Brain (organoid and tissue), 16 donors: ENCODE measurements at places on chromosomes 13 and 19. TPM values are rescaled to one million over a fixed set of nuclear protein-coding genes. Genes with fewer than 3 reads are reported as not detected.

Gene GPR32
- polyA plus RNA-seq = not detected

Gene ZNF730
- polyA plus RNA-seq = 1.2 TPM

Gene PRTN3
- polyA plus RNA-seq = 0.34 TPM

Gene GNA15
- 2.3 TPM for polyA plus RNA-seq

Gene ZIK1
- 8.5 TPM for polyA plus RNA-seq

Gene TSEN34
- polyA plus RNA-seq = 73.5 TPM

- no peak for DNase-seq
Measured at GRCh38 chr13:111296417-111296816, 24.0 kb upstream of the TEX29 start.

DNA sequence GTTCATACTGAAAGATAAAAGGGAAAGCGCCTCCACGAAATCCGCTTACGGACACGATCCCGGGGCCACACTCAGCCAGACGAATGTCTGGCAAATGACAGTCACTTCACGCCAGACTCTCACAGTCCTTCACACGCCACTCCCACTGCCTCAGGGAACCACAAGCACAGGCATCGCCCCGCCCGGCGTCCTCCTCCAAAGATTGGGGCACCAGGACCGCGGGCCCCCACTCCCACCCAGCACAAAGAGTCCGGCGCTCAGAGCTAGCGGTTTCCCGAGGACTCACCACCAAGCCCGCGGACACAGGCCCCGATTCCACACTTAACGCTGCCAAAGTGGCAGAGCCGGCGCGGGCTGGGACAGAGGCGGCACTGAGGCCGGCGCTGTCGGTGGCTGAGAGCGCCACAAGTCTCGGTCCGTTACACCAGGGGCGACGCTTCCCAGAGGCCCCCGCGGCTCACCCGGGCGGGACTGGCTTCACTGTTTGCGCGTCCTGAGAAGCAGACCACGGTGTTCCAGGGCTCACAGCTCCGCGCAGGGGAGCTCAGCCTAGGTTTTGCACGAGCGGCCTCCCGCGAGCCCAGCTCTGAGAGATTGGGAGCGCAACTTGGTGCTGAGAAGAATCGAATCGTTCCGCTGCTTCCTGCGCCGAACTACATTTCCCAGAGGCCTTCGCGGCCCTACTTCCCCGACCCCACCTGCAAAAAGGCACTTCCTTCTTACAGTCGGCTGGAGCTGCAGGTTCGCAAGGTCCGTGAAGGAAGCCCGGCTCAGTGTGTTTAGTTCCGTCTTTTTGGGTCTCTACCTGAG lies at the start of gene ZNF569:
Gene ZNF569, minus strand, starts transcription at position 647 of the 810 bp plus-strand sequence. CDS start 22,523 bp downstream, outside the sequence.
- peak; percentile 97 for DNase-seq

GRCh38 chr19:28414748-28415147 lies 798.2 kb downstream of the UQCRFS1 start:
- no peak for DNase-seq

- no peak for DNase-seq
Measured at GRCh38 chr19:33840783-33841182, 44.1 kb downstream of the KCTD15 start.

DNA sequence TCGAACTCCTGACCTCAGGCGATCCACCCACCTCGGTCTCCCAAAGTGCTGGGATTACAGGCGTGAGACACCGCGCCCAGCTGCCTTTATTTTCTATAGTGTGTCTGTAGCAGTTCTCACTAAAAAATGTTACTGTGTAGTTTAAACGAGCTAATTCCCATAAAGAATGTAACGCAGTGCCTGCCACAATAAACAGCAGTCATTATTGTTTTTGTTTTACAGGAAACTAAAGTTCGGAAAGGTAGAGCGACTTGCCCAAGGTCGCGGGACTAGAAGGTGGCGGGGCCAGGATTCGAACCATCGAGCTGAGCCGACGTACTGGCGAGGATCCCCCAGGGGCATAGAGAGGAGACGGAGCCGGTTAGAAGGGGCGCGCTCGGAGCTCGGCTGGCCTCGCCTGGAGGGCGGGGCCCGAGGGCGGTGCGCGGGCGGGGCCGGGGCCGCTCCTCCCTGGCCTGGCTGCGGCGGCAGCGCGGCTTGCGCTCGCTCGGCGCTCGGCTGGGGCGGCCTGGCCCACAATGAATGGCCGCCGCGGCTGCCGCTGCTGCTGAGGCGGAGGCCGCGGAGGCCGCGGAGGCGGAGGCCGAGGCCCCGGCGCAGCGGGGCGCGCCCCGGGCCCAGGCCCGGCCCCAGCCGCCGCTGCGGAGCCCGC lies at the start of gene NACC1:
Gene NACC1, plus strand, starts transcription at position 493 of the 652 bp plus-strand sequence. CDS start 16,944 bp downstream, outside the sequence.
- DNase-seq = peak; percentile 96

GRCh38 chr13:113394339-113394640 lies 30.4 kb upstream of the GRTP1 start:
- no peak for DNase-seq

DNA sequence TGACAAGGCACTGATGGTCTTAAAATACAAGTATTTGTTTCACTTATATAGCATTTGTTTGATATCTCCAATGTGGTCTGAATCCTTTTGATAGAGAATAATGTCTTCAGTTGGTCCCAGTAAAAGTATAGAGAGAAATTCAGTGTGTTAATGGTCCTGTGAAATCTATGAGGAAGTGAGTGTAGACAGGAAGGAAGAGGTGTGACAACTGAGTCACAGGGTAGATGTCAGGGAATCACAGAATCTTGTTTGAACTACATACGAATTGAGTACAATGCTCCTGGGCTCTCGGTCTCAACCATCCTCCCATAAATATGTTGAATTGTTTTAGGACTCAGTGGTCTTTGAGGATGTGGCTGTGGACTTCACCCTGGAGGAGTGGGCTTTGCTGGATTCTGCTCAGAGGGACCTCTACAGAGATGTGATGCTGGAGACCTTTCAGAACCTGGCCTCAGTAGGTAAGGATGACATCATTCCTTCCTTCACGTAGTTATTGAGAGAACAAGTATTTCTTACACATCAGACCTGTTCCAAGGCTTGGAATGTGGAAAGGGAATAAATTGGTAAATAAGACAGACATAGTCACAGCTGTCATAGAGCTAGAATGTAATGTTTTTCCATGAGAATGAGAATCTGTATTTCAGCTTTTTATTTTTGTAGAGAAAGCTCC lies 9.1 kb downstream of the ZNF555 start:
- no peak for DNase-seq

GRCh38 chr13:32840989-32841713 lies 175.1 kb upstream of the KL start:
- peak; percentile 60 for DNase-seq

DNA sequence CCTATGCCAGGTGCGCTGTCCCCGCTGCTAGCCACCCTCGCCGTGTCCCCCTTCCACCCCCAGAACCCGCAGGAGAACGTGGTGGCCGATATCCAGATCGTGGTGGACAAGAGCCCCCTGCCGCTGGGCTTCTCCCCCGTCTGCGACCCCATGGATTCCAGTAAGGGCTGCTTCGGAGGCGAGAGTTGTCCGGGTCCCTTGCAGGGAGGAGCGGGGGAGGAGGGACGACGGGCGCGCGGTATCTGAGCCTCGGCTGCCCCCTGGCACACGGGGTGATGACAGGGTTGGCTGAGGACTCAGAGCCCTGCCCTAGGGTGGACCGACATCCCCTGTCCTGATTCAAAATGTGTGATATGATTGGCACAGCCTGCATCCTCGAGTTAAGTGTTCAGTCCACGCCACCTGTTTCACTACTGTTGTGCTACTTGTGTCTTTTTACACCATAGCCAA lies 653 bp downstream of the MVB12A start:
- DNase-seq = no peak

DNA sequence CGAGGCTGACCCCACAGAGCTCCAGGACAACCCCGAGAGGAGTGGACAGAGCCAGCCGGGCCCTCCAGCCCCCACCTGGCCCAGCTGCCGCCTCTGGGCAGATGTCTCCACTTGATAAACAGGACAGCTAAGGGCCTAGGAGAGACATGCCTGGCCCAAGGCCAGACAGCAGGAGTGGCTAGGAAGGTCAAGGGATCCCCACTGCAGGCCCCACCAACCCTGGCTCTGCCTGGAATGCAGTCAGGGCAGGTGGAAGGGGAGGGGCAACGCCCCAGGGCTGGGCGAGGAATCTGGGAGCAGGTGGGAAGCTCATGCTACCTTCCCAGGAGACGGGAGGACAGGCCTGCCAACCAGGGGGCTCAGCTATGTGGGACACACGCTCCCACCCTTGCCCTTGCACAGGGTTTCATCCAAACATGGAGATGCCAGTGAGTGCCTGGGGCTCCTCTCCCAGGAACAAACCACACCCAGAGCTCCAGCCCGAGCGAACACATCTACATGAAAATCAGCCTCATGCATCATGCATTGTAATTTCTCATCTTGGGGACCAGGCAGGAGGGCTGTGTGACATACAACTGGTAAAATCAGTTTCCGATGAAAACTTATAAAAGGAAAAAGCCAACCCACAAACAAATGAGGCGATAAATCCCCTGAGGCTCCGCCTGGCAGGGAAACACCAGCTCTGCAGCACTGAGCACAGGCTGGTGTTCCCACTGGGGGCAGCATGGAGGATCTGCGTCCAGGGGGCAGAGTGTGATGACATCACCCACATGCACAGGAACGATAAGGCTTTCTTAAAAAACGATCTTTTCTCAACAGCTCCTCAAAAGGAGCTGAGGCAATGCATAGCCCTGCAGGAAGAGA lies 25.0 kb downstream of the SH3GL1 start:
- DNase-seq = peak; percentile 75
